ENCODE measurements at places on chromosomes 1 and 21. TPM values are rescaled to one million over a fixed set of nuclear protein-coding genes. Genes with fewer than 3 reads are reported as not detected.

The RYR2 gene
- 6.1 TPM for total RNA-seq

The NBPF4 gene
- total RNA-seq: not detected

The RIPPLY3 gene
- total RNA-seq: 0.54 TPM

The UTS2 gene
- total RNA-seq: not detected

The ATP6V1G3 gene
- not detected for total RNA-seq

The OR2G3 gene
- total RNA-seq: not detected

The BARHL2 gene
- total RNA-seq: not detected

The S100A2 gene
- total RNA-seq: 0.51 TPM

The ALG14 gene
- 3.8 TPM for total RNA-seq

The LRRN2 gene
- total RNA-seq: 3.3 TPM

The AADACL3 gene
- not detected for total RNA-seq

The LDLRAD1 gene
- not detected for total RNA-seq

The LCE1C gene
- not detected for total RNA-seq

The SPATA46 gene
- total RNA-seq: not detected

The HDGF gene
- total RNA-seq: 176 TPM

The EXO1 gene
- 9.4 TPM for total RNA-seq

The GBP6 gene
- 0.13 TPM for total RNA-seq

The NBPF6 gene
- not detected for total RNA-seq

The HYI gene
- total RNA-seq: 35.7 TPM

The TPR gene
- 140 TPM for total RNA-seq

The TMEM82 gene
- total RNA-seq: not detected

The TGFBR3 gene
- total RNA-seq: 19.7 TPM

The FCMR gene
- not detected for total RNA-seq

The KCNJ15 gene
- total RNA-seq: 0.70 TPM

The ATP5PF gene
- total RNA-seq: 105 TPM

The C4BPA gene
- 0.16 TPM for total RNA-seq

The PODN gene
- 4.6 TPM for total RNA-seq

The FBXO2 gene
- 3.1 TPM for total RNA-seq

The FMO2 gene
- total RNA-seq: not detected

The IFI44L gene
- total RNA-seq: 105 TPM

Measured in mesothelial cell of epicardium (in vitro differentiated cells).